RWPE1 (cell line): ENCODE measurements at places on chromosomes 1 and 21.

DNA sequence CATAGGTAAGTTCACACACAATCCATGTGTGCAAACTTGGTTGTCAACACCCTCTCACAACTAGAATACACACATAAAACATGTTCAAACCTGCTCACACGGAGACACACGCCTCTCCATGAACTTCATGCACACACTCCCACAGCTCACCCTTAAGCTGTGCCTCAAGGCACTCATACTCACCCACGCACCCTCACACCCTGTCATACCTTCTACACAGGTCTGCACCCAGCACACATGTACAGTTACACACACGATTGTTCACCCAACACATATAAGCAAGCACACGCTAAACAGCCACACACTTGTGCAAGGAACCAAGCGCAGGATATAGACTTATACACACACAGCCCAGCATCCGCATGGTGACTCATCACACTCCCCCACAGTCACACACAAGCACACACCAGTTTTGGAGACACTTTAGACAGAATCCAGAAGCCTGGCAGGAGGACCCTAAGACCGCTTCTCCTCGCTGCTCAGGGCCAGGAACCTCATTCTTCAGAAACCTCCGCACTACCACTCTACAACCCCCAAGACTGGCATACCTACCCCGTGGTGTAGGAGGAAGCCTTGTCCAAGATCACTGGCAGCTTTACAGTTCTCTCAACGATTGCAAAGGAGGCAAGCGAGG lies 58.7 kb upstream of the ZC3H12A start:
- no peak for DNase-seq

- DNase-seq, result no peak
Measured at GRCh38 chr1:195481293-195481692, 1126.9 kb downstream of the KCNT2 start.

GRCh38 chr1:55039342-55040082 lies at the start of gene PCSK9:
TSS of gene PCSK9 (plus strand) at chr1:55039548. CDS start at chr1:55039838, 290 bp downstream.
- peak; percentile 92 for DNase-seq

- DNase-seq, result no peak
Measured at GRCh38 chr1:1082239-1082775, 8.2 kb upstream of the RNF223 start.
